A549 (cell line): ENCODE measurements at places on chromosomes 13 and 19.
A peak's percentile ranks its signal among the peaks of the same experiment; 100 is the strongest.

- DNase-seq, result no peak
Observed at GRCh38 chr13:33251131-33251661, 34.4 kb downstream of the STARD13 start.

DNA sequence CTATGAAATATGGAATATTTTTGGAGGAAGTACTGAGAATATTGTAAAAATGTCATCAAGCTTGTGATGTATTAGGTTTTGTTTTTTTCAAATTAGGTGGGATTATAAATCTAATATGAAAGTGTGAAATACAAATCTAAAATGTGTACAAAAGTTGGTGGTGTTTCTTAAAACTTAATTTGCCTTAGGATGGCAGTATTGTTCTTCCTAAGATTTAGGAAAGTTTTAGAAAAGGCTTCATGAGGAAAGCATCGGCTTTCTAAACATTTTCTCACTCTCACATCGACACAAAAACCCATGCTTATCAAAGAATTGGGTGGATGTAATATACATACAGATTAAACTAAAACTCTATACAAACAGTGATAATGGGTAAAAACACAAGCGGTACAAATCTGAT lies 972.0 kb upstream of the PCDH20 start:
- DNase-seq, result no peak

- DNase-seq, result no peak
Observed at GRCh38 chr13:98942997-98943396, 34.9 kb downstream of the DOCK9 start.

DNA sequence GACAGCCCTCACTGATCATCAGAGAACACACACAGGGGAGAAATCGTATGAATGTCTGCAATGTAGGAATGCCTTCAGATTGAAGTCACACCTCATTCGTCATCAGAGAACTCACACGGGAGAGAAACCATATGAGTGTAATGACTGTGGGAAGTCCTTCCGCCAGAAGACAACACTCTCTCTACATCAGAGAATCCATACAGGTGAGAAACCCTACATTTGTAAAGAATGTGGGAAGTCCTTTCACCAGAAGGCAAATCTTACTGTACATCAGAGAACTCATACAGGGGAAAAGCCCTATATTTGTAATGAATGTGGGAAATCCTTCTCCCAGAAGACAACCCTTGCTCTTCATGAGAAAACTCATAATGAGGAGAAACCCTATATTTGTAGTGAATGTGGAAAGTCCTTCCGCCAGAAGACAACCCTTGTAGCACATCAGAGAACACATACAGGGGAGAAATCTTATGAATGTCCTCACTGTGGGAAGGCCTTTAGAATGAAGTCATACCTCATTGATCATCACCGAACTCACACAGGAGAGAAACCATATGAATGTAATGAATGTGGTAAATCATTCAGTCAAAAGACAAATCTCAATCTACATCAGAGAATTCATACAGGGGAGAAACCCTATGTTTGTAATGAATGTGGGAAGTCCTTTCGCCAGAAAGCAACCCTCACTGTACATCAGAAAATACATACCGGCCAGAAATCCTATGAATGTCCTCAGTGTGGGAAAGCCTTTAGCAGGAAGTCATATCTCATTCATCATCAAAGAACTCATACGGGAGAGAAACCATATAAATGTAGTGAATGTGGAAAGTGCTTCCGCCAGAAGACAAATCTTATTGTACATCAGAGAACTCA lies 32.5 kb downstream of the ZNF567 start:
- peak; percentile 59 for DNase-seq

GRCh38 chr19:48997972-48998371 lies 4.3 kb downstream of the RUVBL2 start:
- DNase-seq, result peak; percentile 85

- no peak for DNase-seq
Observed at GRCh38 chr13:106609116-106609515, 41.2 kb upstream of the ARGLU1 start.

GRCh38 chr13:40599124-40599523 lies 67.3 kb downstream of the FOXO1 start:
- DNase-seq, result no peak

DNA sequence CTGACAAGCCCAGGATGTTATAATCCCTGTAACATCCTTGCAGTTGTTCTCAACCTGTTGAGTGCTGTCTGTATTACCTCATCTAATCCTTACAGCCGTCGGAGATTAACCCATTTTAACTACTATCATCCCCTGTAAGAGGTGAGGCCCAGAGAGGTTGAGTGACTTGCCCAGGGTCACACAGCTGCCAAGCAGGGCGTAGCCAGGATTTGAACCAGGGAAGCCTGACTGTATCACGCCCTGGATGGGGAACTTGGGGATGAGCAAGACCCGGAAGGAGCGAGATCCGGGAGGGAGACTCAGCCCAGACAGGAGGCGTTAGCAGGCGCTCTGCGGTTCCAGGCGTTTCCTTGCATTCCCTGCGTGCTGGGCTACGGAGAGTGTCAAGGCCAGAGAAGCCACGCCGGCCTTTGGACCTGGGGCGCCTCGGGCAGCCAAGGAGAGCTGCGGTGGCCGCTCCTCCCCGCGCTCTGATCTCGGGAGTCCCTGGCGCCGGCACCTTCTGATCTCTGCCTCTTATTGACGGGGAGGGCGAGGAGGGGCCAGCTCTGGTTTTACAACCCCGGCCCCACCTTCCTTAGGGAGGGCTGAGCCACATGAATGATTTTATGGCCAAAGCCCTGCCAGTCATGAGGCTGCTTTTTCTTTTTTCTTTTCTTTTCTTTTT lies 6.2 kb downstream of the SULT2B1 start:
- peak; percentile 98 for DNase-seq

- DNase-seq, result no peak
Observed at GRCh38 chr13:71515744-71516038, 351.3 kb downstream of the DACH1 start.

DNA sequence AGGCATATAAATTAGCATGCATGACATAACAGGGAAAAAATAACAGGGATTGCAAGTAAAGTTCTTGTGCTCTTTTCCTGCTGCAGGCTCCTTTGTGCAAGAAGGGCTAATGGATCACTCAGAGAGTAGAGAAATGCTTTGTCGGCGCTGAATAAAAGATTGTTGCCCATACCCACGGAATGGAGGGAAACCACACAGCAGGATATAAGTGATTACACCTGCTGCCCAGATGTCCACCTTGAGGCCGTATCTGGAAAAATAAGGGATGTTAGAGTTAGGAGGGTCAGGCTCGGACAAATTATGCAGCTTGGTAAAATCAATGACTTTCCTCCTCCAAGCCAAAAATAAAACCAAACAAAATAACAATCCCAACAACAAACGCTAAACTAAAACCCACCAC lies 322.3 kb downstream of the DCLK1 start:
- DNase-seq, result no peak

- no peak for DNase-seq
Observed at GRCh38 chr13:74144269-74144668, 10.1 kb upstream of the KLF12 start.

- DNase-seq, result no peak
Observed at GRCh38 chr13:99296398-99296797, 10.8 kb downstream of the GPR183 start.

DNA sequence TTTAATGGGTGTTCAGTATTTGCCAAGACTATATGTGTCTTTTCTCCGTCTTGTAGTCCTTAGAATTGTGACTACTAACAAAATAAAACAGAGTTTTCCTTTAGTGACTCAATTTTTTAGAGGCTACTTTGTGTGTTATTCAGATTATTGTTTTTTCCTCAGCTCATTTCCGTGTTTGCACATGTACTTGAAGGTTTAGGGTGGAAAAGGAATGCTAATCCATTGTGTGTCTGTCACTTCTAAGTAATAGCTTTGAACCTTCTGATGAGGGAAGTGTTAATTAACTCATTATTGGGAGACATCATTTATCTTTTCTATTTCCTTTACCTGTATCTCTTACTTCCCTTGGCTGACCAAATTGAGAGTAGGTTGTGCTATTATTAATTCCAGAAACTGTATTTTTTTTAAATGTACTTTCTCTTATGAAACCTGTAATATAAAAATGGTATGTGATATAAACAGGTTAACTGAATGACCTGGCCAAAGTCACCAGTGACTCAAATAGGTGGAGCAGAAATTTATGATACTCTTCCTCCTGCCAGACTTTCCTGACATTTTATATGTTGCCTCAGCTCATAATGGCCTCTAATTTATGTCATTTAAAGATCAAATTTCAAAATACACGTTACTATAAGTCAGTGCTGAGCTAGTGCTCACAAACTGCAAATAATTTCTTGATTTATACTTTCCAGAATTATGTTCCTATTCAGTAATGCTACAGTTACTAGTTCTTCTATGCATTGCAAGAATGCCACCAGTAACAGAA lies 88.8 kb downstream of the LMO7 start:
- DNase-seq, result no peak

DNA sequence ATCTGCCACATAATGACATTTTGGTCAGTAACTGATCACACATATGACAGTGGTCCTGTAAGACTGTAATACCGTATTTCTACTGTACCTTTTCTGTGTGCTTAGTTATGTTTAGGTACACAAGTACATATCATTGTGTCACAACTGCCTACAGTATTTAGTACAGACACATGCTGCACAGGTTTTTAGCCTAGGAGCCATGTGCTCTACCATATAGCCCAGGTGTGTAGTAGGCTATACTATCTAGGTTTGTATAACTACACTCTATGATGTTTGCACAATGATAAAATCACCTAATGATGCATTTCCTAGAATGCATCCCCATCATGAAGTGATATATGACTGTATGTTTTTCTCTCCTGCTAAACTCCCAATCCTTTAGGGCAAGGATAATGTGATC lies 61.2 kb upstream of the MIR17HG start:
- no peak for DNase-seq

GRCh38 chr13:106377931-106378662 lies 157.4 kb downstream of the EFNB2 start:
- DNase-seq, result no peak

GRCh38 chr19:29404015-29404414 lies 121.8 kb upstream of the VSTM2B start:
- DNase-seq, result no peak

- DNase-seq, result no peak
Observed at GRCh38 chr13:99393791-99394735, 86.9 kb upstream of the GPR183 start.

- no peak for DNase-seq
Observed at GRCh38 chr13:83819611-83820010, 62.7 kb downstream of the SLITRK1 start.

DNA sequence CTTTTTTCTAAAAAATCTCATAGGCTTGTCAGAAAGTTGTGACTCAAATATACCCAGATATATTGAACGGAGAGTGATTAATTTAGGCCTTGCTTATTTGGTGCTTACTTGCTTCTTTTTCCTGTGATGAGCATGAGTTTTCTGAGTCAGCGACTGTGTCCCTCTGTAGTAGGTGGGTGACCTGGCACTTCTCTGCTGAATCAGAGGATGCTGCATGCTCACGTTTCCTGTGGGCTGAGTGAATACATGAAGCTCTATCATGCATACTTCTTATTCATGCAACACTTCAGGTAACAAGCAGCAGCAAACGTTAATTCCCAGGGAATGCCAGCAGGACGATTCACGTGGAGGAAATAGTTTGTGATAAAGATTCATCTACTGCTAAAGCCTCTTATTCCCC lies 245.0 kb downstream of the KLF5 start:
- DNase-seq, result no peak

DNA sequence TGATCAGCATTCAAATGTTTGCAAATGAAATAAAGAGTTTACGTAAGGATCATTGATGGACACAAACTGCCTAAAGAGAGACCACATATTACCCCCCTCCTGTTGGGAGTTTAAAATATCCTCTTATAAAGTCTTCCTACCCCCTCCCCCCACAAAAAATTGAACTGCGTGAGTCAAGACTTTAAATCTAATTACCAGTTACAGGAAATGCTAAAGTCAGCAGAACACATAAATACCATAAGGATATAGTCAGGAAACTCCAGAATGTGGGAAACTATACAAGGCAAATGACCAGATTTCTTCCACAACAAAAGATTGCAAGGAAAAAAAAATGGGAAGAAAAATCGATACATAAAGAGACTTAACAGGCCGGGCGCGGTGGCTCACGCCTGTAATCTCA lies 44.4 kb upstream of the FARP1 start:
- no peak for DNase-seq

GRCh38 chr19:17565611-17566010 lies 10.2 kb downstream of the COLGALT1 start:
- no peak for DNase-seq

GRCh38 chr13:110445722-110446574 lies 115.6 kb downstream of the RAB20 start:
- no peak for DNase-seq

- DNase-seq, result no peak
Observed at GRCh38 chr13:87153371-87153770, 517.8 kb upstream of the SLITRK5 start.

DNA sequence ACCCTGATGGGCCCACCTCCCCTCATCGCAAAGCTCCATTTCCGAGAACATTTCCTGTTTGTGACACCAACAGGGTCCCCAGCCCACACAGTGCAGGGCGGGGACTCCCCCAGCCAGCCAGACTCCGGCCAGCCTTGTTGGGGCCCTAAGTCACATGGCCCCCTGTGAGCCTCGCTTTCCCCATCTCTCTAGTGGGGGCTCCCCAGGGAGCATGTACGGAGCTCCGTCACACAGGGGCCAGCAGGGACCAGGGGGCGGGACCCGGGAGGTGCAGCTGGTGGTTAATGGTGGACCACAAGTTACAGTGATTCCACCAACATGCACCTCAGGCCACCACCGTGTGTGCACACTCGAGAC lies 1.7 kb downstream of the TBXA2R start:
- DNase-seq, result no peak

GRCh38 chr19:4369888-4370260 lies 26.5 kb downstream of the MPND start:
- DNase-seq, result no peak

GRCh38 chr19:4511300-4512054 lies 6.8 kb downstream of the PLIN4 start:
- no peak for DNase-seq

GRCh38 chr13:44951184-44951583 lies 38.1 kb downstream of the NUFIP1 start:
- DNase-seq, result no peak

- DNase-seq, result no peak
Observed at GRCh38 chr13:23392313-23392712, 41.2 kb downstream of the SACS start.

GRCh38 chr13:104466016-104466415 lies 1399.8 kb upstream of the SLC10A2 start:
- no peak for DNase-seq

DNA sequence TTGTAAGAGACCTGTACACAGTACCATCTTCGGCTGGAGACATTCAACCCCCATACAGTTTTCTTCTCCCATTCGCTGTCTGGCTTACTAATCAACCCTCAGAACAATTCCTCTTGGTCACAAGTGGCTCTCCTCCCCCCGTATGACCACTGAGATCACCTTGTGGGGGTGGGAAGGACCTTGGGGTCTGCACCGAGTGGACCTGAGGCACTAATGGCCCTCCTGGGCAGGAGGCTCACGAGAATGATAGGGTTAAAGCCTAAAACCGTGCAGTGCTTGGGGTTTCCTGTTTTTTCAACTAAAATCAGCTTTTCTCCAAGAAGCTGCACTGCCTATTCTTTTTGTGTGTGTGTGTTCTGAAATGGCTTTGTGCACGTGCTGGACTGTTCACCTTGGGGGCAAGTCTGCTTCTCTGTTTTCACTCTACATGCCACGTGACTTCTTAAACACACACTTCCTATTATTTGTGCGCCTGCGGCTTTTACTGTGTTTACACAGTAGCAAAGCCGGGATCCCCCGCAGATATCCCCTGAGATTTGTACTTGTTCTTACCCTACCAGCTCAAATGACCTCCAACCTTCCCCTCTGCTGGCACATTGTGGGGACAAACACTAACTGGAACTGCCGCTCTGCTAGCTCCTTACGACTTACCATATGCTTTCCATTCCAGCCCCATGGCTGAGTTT lies 12.3 kb downstream of the RBM26 start:
- no peak for DNase-seq
